Activated CD4-positive, alpha-beta T cell treated with anti-CD3 and anti-CD28 coated beads for 48 hours (primary cell): ENCODE measurements at places on chromosomes 13 and 19.

DNA sequence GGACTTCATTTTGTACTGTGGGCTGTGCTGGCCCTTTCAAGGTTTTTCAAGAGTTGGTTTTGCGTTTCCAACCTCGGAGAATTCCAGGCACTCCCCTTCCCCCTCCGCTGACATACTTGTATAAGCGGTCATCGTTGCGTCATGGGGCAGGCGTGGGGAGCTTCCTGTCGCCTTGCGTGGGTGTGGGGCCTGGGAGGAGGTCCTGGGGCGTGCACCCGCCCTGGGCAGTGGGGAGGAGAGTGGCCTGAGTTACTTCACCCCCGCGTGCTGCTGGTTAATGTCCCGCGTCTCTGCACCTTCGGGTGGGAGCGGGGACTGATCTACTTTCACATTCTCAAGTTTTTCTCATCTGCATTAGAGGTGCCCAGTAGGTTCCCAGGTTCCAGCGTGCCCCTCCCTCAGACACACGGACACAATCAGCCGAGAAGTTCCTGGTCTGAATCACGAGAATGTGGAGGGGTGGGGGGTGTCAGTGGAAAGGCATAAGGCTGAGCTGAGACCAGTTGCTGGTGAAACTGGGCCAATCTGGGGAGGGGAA lies 4.1 kb downstream of the IER2 start:
- peak; percentile 81 for DNase-seq

DNA sequence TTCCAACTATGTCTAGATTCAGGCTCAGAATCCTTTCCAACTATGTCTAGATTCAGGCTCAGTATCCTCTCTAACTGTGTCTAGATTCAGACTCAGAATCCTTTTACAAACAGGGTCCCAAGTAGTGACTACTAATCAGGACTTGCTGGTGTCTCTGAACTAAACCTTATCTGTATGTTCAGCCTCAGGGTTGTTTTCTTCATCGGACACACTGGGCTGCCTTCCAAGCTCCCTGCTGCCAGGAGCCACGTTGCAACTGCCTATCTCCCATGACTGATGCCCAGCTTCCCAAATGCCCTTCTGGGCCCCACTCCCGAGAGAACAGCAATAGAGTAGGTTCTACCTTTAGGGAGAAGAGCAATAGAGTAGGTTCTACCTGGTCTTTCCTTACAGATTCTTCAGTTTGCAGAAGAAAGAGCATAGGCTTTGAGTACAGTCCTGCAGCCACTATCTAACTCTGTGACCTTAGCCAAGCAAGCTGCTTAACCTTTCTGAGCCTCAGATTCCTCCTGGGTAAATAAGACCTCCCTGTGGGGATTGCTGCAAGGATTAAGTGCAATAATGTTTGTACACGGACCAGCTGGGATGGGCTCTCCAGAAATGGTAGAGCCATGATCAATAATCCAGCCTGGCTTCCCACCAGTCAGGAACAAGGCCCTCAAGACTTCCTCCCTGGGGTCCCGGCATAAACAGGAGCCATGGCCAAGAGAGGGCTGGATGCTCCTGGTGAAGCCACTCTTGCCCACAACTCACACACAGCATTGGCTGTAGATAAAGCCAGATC lies 61.5 kb downstream of the ZIC5 start:
- no peak for DNase-seq

GRCh38 chr19:44748426-44749254 lies at the start of gene BCL3:
BCL3 (plus strand) TSS chr19:44748708; CDS start chr19:44748791, 83 bp downstream.
- peak; percentile 65 for DNase-seq

- DNase-seq = peak; percentile 3
These were observed 220.7 kb upstream of the MIR17HG start for GRCh38 chr13:91126806-91127205.

DNA sequence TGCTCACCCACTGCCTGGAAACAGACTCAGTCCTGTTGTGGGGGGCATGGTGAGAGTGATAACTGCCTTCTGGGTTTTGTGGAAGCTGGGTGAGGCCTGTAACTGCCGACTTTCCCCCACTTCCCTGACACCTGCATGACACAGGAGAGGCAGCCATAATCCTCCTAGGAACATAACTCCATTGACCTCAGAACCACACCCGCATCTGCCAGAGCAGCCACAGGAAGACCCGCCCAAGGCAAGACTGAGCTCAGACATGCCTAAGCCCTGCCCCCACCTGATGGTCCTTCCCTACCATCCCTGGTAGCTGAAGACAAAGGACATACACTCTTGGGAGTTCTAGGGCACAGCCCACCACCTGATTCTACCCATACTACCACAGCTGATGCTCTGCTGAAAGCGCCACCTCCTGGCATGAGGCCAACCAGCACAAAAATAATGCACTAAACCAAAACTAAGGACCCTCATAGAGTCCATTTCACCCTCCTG lies 326.7 kb downstream of the RBM26 start:
- DNase-seq = no peak

DNA sequence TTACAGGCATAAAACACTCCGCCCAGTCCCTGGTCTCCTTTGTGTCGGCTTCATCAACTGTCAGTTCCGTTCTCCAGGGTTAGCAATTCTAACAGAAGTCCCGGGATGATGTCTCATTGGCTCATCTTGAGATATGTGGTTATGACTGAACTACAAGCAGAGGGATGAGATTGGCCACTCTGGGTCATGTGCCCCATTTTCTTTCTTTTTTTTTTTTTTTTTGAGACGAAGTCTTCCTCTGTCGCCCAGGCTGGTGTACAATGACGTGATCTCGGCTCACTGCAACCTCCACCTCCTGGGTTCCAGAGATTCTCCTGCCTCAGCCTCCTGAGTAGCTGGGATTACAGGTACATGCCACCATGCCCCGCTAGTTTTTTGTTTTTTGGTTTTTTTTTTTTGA lies 95.4 kb upstream of the MRI1 start:
- DNase-seq = no peak

DNA sequence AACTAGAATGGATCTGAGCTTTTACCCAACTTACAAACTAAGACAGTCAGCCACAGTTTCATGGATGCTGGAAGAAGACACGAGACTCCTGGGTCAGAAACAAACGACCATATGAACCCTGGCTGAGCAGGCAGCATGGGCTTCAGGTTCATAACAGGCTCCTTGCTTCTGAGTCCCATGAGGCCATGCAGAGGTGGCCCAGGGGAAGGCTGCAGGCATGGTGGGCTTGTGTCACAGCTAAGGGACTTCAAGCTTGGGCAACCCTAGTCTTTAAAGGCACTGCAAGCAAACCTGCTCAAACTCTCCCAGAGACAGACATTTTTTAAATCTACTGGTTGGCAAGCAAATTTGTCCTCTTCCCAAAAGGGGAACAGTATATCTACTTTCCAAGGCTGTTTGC lies 5.1 kb upstream of the ARHGEF7 start:
- no peak for DNase-seq

DNA sequence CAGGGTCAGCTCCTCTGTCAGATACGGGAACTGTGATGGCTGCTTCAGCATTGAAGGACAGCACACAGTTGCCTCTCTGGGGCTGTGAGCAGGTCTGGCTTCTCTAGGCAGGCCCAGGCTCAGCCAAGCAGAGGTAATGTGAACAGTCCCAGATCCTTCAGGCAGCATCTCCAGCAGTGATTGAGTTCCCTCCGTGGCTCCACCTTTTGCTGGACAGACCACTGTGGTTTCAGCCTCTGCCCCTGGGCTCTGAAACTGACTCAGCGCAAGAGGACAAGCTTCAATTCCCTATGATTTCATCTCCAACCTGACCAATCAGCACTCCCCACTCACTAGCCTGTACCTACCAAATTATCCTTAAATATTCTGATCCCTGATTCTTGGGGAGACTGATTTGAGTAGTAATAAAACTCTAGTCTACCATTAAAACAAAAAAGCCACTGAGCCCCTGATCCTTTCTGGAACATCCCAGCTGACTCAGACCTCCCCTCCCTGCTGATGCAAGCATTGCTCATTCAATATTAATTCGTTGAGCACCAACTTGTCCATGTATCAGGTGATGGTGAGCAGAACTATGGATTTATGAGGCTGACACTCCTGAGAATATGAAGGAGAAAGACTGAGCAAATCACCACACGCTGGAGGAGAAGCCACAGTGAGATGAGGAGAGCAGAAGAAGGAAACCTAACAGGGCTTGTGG lies 16.7 kb downstream of the GSX1 start:
- DNase-seq = no peak

GRCh38 chr19:897442-898039 lies 4.3 kb downstream of the RNU6-9 start:
- DNase-seq = no peak
